ENCODE measurements at places on chromosomes 13 and 19.

GRCh38 chr19:43983912-43984686 lies at the start of gene ZNF155:
ZNF155 (plus strand) TSS chr19:43984188; CDS start chr19:43988544, 4,356 bp downstream.
- peak; percentile 59 for DNase-seq

DNA sequence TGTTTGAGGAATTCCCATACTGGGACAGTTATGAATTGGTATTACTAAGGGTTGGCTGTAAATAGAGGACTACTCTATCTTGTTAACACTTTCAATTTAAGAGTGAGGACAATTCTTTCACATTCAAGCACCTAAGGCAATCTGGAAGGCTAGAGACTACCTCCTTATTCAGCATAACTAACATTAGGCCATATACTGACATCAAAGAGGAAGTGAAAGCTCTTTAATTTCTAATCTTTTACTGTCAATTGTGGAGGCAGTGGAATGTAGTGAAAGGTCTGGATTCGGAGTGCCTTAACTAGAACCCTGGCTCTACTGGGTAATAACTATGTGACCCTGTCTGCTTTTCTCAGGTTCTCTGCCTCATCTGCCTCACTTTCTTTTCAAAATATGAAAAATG lies 134.0 kb downstream of the UFM1 start:
- DNase-seq, result no peak

DNA sequence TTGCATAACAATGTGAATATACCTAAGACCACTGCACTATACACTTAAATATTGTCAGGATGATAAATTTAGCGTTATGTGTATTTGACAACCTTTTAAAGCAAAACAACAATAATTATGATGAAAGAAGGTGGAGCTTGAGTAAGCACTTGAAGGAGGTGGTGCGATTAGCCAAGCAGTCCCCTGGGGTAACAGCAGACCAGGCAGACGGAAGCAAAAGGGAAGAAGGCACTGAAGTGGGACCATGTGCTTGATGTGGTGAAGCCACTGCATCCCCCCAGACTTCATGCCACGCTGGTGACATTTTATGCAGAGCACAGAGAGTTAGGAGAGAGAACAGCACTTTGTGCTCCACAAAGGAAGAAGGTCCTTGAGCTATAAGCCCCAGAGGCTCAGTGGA lies 58.3 kb upstream of the ZNF507 start:
- DNase-seq, result no peak

DNA sequence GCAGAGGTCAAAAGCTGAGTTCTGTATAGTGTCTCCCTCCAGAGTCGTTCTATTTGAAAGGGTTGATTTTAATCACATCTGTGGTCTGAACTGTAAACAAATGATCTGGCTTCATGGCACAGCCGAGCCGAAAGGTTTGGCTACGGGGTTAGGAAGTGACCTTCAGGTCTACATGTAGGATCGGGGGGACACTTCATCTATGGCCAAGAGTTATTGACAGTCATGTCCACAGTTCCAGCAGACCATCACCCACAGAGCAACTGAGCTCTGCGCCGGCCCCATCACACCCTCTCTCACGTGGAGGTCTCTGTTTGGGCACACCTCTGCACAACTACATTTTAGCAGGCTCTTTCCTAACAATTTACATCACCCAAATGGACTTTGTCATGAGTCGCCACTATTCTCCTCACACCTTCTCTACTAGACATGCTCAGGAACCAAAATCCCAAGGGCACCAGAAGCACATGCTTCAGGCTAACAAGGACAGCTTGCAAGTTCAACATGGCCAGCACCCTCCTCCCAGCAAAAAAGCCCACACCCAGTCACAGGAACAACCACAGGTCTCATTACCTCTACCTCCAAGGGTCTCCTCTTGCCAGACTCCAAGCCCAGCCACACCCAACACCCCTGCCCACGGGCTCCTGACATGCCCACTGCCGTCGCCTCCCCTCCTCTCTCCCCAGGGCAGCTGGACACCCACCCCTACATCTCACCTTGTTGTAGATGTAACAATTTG lies 36.1 kb upstream of the EPHX3 start:
- no peak for DNase-seq

GRCh38 chr13:94590744-94591143 lies 5.2 kb downstream of the TGDS start:
- DNase-seq, result no peak
